ENCODE measurements at places on chromosomes 3 and 15.

DNA sequence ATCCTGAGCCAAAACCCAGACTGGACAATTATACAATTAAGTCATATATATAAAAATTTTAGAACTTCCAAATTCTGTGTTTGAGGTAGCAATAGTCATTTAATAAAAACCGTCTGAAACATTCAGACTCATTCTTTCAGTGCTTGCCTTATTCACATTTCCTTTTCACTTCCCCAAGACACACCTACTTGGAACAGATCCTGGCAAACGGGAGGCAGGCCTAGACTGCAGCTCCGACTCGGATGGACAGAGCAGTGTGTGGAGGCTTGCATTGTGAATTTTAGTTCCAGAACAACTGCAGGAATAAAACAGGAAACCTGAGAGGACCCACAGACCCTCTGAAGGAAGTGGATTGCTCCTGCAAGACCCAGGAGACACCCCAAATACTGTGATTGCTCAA is 341.4 kb downstream of the CNTN3 start:
- DNase-seq, result no peak

DNA sequence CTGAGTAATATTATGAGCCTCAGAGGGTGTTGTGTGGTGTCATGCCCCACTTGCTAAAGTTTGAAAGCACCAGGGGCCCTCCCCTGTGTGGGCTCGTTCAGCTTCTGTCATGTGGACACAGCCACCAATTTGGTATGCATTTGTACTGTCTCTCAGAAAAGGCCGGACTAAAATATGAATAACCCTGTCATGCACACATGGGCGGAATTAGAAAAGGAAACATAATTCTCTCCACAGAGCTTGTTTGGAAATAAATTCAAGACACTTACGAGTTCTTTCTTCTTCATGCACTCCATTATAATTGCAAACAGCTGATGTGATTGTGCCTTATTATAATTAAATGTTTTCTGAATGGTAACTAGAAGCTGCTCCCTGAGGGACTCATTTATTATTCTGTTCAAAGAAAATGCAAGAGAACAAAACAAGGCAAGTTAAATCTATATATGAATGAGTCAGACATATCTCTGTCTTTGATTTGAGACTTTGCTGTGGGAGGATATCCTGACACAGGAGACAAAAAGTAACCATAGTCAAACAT is 39.1 kb downstream of the TRPM1 start:
- no peak for DNase-seq

DNA sequence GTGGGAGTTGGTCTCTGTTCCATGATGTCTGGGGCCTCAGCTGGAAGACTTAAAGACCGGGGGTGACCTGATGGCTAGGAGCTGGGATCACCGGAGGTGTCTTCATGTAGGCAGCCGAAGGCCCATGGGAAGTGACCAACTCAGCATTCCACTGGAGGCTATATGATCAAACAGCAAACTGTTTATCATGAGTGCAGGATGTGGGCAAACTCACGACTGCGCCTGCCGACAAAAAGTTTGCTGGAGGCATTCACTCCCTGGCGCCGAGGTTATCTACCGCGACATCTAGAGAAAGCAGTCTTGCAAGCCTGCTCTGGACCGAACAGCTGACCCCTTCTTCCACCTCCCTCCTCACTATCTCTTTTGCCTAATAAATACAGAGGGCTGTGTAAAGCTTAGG is 62.7 kb upstream of the NR2C2 start:
- DNase-seq, result no peak

DNA sequence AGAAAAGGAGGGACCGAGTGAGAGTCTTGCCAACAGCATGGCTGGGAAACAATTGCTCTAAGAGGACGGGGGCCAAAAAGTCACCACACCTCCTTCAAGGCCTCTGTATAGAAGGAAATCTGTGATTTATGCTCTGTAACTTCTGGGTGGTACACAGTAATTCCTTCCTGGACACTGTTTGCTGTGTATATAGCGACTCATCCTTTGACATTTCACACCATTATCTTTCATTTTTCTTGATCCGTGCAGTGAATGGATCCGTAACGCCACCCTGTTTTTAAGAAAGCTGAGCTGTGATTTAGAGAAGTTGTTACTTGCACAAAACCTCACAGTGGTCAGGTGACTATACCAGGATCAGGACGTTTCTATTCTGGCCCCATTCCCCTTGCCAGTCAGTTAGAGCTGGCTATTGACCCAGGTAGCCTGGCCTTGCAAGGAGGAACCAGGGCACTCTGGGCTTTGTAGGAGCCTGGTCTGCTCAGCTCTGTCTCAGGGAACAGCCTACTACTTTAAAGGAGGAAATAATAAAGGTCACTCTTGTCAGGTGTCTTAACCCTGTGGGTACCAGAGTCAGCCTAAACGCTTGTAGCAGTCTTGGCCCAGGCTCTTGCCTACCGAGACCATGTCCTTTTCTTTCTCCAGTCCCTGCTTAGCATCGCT is 86.5 kb upstream of the MYZAP start:
- no peak for DNase-seq

DNA sequence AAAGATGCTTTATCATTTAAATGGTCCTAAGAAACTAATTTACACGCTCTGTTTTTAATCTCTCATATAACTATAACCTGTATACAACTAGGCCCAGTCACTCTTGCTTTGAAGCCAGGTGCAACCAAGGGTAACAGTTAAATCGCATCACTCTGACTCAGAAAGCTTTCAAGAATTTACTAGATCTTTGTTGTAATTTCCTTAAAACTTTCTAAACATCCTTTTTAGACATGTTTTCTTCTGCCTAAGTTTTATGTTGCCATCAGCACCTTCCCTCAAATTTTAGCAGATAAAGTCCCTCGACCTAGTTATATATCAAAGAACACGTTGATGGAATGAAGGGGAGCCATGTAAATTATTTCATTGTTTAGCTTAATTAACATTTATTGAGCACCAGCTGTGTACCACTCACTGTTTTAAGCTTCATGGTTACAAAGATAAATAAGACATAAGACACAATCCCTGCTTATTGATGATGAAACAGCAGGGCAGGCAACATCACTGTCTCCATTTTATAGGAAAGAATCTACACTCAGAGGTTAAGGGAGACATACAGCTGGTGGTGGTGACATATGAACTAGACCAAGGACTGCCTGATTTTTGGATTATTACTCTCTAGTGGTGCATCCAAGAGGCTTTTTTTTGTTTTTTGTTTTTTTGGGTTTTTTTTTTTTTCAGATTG is 101.0 kb downstream of the CD200R1L start:
- no peak for DNase-seq

DNA sequence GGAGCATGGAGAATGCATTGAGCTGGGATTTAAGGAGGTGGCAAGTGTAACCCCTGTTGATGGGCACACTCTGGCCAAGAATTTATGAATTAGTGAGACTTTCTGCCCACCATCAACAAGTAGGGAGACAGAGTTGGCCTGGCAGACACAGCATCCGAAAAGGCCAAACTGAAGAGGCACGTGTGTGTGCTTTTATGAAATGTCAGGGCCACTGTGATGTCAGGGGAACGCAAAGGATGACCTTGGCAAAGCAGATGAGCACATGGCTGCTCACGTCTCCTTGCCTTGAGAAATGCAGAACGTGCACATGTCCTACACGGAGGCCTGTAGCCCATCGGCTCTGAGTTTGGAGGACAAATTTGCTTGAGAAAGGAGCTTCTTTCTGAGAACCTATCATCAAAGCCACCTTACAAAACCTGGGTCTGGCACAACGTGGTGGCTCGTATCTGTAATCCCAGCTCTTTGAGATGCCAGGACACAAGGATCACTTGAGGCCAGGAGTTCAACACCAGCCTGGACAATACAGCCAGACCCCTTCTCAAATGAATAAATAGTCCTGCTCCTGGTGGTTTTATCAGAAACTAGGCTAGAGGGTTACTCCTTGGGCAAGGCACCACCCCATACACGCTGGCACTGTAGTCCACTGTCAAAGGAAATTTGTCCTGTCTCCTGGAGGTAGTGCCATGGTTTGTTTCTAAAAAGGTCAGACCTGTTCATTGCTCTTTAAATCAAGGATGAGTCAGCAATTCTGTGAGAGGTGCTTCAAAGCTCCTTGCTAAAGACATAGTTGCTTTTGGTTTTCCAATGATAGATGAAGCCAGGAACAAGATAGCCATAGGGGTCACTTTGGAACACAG is 941 bp upstream of the SH3BP5 start:
- no peak for DNase-seq

DNA sequence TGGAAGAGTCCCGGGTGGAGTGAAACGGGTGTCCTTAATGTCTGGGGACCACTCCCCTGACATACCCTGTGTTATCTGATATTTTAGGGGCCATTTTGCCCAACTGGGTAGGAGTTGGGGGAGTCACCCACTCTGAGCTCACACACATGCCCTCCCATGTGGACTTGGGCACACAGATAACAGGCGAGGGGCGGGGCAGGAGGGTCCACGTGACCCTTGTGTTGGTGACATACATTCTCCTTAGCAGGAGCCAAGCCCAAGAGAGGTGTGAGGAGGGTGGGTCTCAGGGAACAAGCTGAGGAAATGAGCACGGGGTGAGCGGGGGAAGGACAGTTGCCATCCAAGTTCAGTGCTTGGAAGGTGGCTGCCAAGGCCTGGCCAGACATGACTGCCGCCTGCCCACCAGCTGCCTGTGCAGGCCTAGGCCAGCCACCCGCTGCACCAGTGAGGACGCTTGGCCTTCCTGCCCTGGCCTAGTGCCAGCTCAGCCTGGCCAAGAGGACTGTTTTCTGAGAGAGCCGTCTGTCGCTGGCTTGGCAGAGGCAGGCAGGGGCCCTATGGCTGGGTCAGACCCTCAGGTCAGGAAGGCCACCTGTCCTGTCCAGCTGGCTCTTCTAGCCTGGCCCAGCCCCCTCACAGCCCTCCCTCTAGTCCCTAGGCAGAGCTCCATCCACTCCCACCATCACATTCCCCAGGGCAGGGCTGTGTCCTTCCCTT is 31.3 kb upstream of the TMEM115 start:
- no peak for DNase-seq

- DNase-seq, result no peak
These were observed 5.0 kb upstream of the DLG1 start for GRCh38 chr3:197303452-197303851.

DNA sequence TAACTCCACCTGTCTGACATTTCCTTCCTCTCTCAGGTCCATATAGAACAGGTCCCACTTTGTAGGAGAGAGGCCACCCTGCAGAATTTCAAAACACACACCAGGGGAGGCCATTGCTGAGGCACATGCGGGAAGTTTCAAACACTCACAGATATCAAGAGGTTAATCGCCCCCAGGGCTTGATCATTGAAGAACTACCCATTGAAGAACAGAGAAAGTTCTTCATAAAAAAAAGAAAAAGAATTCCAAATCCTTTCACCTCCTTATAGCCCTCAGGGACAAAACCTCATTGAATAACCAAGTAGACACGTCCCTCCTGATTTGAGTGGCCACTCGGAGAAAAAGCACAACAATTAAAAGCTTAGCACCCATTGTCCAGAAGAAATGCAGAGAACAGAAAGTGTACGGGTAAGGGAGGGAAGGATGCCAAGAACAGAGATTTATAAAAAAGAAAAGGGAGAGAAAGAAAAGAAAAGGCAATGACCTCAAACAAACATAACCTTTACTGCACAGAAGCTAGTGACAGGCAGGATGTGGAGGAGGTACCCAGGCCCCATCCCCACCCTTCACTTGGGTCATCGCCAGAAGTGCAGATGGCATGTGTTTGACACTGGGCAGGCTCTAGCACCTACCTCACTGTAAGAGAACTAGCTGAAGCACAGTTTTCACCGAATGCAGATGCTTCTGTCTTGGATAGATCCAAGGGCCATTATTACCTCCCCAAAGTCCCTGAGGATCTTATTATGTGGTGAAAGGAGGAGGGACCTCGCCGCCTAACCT is 112.3 kb upstream of the HES1 start:
- DNase-seq, result no peak

- DNase-seq, result no peak
These were observed 29.2 kb downstream of the UBE2Q2 start for GRCh38 chr15:75872403-75872990.

- DNase-seq, result no peak
These were observed 36.9 kb downstream of the RFTN1 start for GRCh38 chr3:16476636-16477035.
